NCI-H187 treated with DMSO at 0.1 percent for 48 hours (cell line): ENCODE measurements at places on chromosomes 12 and 14.
A peak's percentile ranks its signal among the peaks of the same experiment; 100 is the strongest.

DNA sequence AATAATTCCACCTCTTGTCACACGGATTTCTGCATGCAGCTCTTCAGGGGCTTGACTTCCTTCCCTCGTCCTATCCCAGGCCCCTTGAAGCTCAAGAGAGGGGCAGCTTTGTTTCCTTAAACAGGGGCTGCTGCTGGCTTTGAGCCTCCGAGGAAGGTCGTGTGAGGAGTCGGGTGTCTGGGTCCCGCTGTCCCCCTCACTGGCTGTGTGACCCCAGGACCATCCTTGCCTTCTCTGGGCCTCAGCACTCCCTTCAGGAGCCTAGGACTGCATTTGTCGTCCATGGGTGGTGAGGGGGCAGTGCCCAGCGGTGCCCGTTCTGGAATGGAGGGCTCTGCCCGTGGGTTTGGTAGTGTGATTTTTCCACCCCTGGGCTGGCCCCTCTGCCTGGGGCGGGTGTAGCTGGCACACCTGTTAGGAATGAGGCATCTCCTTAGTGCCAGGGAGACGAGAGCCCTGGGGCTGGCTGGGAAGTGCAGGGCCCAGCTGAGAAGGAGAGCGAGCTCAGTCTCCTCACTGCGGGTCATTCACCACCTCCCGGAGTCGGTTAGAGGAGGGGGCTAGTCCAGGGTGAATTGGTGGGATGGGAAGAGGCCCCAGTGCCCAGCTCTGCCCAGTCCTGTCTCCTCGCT lies 60.8 kb downstream of the TSPAN9 start:
- DNase-seq: no peak

DNA sequence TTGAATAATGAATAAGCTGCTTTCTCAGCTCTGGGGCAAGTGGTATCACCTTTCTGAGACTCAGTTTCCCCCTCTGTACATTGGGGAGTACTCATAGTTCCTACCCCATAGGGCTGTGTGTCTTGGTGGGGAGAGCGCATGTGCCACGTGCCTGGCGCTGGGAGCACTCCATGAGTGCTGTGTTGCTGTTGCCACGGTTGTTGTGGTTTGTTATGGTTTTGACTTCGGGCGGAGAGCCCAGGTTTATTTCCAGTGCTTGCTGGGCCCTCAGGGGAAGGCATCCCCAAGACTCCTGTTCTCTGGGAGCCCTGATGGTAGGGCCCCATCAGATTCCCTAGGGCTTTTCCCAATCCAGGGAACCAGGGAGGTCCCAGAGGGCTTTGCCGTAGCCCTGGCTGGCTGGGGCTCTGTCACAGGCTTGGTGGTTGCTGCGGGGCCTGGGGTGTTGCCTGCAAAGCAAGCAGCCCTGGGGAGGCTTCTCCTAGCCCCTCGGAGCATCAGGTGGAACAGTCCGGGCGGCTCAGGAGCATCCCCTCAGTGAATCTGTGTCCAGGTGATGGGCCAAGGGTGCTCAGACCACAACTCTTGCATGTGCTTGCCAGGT lies 18.6 kb downstream of the SH2B3 start:
- DNase-seq: no peak

GRCh38 chr12:124797321-124797720 lies 66.3 kb downstream of the SCARB1 start:
- no peak for DNase-seq

DNA sequence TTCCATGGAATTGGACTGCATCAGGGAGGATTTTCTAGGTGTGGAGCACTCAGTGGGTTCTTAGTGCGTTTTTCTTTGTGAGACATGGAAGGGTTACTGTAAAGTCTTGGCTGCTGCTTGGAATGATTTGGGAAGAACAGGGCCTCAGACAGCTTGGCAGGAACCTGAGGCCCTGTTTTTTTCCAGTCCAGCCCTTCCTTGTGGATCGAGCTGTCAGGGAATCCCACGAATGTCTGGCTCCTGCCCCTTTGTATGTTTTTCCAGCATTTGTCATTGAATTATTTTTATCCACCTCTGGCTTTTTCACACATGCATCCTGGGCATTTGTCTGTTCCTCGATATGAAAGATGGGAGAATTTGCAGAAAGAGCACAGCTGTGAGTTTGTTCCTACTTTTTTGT lies 158.5 kb downstream of the TGFB3 start:
- DNase-seq: no peak

- no peak for DNase-seq
Observed at GRCh38 chr12:121144416-121144914, 11.8 kb downstream of the P2RX7 start.

DNA sequence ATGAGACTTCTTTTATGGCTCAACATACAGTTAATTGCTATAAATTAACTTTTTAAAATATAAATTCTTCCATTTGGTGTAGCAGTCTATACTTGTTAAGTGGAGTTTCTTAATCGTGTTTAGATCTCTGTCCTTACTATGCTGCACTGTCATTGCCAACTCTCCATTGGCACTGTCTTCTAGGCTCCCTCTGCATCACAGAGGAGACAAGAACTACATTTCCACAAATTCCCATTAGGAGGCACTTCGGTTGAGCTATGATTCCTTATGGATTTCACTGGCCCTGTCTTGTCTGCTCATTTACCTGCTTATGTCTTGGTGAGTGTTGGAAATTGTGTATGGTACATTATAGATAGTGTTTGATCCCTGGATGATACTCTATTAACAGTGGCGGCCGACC lies 630.9 kb upstream of the ATXN7L3B start:
- DNase-seq: no peak

DNA sequence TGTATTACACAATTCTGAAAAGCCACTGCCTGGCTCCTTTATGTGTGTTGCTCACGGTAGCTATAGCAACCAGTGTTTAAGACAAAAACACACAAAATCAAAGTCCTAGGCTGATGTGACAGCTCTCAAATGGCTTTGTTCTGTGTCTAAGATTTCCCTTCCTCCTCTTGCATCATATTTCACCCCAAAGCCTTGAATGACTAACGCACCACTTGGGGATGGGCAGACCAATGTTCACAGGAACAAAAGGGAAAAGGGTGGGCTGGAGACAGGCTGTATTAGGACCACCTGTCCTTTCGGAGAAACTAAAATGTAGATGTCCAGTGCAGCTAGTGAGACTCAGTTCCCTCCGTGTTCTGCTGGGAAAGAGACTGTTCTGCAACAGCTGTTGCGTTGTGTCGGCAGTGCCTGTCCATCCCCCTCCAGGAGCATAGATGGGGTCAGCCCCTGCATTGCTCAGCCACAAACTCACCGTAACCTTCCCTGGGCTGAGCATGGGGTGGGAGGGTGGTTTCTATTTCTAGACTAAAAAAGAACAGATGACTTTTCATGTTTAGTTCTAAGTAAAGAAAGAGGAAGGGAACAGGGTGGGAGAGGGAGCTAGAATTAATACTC lies 26.8 kb upstream of the DAAM1 start:
- DNase-seq: no peak

GRCh38 chr12:77925536-77926108 lies 94.9 kb downstream of the NAV3 start:
- peak; percentile 87 for DNase-seq

- DNase-seq: no peak
Observed at GRCh38 chr14:21241218-21241819, 27.9 kb downstream of the HNRNPC start.

DNA sequence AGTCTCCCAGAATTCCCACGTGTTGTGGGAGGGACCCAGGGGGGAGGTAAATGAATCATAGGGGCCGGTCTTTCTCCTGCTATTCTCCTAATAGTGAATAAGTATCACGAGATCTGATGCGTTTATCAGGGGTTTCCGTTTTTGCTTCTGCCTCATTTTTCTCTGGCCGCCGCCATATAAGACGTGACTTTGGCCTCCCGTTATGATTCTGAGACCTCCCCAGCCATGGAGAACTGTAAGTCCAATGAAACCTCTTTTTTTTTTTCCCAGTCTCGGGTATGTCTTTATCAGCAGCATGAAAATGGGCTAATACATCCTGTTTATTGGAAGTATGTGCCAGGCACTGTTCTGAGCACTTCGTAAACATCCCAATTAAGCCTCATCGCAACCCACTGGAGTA lies 788 bp downstream of the KRT72 start:
- no peak for DNase-seq

DNA sequence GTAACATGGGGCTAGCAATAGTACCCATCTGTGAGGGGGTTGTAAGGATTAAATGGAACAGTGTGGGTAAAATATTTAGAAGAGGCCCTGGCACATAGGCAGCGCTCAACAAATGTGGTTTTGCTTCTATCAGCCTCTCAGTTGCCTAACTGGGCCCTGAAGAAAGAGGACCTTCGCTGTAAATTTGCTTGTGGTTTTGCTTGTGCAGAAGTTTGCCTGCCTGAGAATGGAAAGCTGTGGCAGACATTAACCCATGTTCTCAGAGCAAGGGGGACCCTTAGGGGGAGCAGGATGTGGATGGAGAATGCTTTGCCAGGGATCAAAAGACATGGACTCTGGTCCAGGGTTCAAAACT lies 160.1 kb downstream of the BRMS1L start:
- no peak for DNase-seq

- no peak for DNase-seq
Observed at GRCh38 chr12:58728397-58728796, 191.9 kb downstream of the LRIG3 start.

DNA sequence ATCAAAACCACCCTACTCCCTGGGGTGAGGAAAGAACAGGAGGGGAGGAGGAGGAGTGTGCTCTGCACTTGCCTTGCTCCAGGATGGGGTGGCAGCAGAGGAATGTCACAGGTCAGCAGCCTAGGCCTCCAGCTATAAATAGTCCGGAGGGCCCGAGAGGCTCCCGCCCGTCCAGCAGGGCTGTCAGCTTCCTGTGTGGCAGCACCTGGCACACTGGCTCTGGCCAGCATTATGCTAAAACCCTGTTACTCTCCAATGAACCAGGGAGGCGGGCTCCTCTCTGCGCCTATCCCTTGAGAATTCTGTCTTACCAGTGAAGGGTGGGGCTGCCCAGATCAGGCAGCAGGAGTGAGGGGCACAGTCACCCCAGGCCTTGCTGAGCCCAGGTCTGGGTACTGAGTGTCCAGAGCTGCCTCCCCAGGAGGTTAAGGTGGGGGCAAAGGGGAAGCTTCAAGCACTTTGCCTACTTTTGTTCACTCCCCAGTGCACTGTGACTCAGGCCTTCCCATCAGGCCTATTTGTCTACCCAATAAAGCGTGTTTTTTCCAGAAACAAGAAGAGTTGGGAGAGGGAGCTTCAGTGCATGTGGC lies 1.2 kb upstream of the COX14 start:
- no peak for DNase-seq

GRCh38 chr14:53599221-53599945 lies 357.2 kb downstream of the BMP4 start:
- DNase-seq: peak; percentile 76

DNA sequence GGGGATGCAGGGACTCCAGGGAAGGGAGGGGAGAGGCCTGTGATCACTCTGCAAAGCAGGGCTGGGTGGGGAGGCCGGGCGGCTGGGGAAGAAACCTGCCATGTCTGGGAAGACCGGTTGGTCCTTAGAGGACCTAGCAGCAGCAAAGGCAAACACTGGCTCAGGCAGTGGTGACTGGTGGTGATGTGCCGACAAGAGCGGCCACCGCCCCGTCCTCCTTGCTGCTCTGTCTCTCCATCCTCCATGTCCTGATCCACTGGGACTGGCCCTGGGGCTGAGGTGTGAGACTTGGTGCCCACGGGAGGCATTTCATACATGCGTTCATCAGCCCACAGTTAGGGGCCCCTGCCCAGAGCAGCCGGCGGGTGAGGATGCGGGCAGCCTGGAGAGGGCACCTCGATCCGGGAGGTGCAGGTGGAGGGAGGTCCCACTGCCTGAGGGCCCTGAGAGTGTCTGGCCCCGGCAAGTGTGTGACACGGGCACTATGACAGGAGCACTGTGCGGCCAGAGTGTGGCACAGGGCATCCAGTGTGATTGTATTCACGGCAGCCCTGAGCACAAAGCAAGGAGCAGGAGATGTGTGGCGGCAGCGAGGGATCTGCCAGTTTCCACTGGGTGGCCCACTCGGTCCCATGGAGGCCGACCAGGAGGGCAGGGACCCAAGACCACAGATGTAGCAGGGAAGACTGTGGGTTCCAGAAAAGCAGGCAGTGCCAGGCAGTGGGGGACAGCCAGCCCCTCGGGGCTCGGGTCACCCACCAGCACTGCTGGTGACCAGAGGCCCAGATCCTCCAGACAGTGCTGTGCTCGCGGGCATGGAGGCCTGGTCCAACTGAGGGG lies 13.9 kb downstream of the ANKRD9 start:
- DNase-seq: no peak

- DNase-seq: peak; percentile 81
Observed at GRCh38 chr14:59189786-59190368, 1.4 kb downstream of the DAAM1 start.

DNA sequence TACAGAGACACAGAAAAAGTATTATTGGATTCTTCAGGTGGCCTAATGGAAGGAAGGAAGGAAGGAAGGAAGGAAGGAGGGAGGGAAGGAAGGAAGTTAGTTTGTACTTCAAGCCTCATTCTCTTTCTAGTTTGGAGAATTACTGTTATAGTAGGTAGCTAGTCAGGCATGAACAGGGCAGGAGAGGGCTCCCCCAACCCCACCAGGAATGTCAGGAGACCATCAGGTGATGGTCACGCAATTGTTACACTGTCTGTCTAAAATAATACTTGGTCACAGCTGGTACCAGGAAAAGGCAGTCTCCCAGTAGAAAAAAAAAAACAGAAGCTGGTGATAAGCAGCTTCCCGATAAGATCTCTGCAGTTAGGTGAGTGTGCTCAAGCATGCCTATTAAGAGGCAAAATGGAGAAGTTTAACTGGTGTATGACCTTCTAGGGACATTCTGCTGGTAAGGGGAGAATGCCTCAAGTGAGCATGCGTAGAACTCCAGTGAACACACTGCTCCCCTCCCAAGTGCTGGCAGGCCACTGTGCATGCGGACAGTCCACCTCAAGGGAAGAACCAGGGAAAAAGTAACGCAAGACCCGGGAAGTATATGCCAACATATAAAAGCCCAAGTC lies 358.4 kb upstream of the SOX5 start:
- no peak for DNase-seq

GRCh38 chr12:58502226-58502625 lies 418.1 kb downstream of the LRIG3 start:
- peak; percentile 75 for DNase-seq

DNA sequence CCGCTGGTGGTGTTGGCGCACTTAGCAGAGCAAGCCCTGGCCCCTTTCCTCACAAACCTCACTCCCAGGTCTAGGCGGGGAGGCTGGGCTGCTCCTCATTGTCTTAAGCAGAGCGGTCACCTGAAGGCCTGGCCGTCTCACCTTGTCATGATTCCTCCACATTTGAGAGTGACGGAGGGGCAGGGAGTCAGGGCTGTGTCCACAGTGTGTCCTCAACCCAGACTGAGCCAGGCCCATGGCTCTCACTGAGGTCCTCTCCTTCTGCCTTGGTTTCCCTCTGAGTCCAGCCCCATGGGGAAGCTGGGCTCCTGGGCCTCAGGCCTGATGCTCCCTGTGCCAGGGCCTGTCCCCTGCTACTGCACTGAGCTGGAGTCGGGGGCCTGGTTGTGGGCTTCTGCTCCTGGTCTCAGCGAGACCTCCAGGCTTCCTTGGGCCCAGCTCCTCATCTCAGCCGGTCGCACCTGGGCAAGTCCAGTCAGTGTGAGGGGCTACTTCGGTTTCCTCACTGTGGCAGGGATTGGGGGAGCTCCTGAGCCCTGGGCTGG lies 44.9 kb downstream of the KRT80 start:
- DNase-seq: no peak

- DNase-seq: peak; percentile 96
Observed at GRCh38 chr14:51507511-51507905, 144.2 kb upstream of the FRMD6 start.
